CD4-positive, alpha-beta T cell treated with Interleukin-15 for 4 hours (primary cell): ENCODE measurements at places on chromosomes 5 and 9.
A peak's percentile ranks its signal among the peaks of the same experiment; 100 is the strongest.

- DNase-seq = peak; percentile 44
Observed at GRCh38 chr5:181173420-181174342, 26.3 kb downstream of the OR2V2 start.

GRCh38 chr5:71828291-71829040 lies 109.4 kb downstream of the CARTPT start:
- DNase-seq = no peak

DNA sequence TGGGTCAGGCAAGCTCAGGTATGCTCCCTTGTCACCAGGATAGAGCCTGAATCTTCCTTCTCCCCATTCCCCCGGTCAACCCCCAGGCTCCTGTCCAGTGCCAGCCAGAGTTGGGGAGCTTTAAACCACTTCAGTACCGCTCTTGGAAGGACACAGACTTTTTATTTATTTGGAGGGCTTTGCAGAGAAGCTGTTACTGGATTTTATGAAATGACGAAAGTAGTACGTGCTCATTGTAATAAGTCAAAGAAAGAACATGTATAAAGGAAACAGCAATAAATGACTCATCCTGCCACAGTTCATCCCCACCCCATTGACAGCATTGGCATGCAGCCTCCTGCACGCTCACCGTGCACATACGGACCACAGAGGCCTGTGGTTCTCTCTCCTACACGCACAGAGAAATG lies 230.3 kb downstream of the AUH start:
- DNase-seq = peak; percentile 54

DNA sequence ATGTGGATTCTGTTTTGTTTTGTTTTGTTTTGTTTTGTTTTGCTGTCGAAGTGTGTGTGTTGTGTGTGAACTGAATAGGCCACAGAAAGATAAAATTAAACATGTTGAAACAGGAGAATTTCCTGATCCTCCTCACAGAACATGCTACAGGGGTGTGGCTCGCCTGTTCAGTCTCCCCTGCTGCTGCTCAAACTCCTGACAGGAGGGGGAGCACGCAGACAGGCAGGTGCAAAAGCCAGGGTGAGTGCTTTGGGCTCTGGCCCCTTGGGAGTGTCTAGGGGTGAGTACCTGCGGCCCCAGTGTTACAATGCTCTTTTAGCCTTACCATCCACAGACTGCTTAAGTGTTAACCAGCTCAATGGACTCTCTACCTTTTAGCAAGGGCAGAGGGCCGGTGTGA lies 473.5 kb downstream of the MAT2B start:
- no peak for DNase-seq

DNA sequence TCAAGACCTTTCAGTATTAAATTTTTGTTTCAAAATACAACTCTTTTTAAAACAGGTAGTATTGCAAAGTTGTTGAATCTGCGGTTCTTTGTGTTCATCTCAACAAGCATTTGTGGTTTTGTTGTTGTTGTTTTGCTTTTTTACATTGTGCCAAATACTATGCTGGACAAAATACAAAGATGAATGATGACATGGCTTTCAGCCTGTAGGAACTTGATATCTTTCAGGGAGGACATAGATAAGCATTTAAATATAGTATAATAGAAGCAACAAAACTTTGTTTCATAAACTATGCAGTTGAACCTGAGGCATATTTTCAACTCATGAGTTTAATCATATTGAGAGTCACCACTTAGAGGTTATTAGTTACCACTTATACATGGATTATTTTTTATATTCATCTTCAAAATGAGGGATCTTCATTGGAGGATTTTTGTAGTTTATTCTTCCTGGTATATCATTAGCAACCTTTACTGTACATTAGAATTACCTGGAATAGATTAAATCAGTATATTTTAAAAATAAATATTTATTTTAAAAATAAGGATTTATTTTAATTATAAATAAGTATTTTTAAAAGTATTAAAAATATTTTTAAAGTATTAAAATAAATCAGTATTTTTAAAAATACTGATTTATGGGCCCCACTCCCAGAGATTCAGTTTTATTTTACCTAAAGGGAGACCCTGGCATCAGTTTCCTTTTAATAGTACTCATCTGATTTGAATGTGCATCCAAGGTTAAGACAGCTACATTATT lies 42.9 kb downstream of the KIF2A start:
- no peak for DNase-seq

GRCh38 chr9:68797116-68797515 lies 92.1 kb downstream of the PIP5K1B start:
- no peak for DNase-seq

DNA sequence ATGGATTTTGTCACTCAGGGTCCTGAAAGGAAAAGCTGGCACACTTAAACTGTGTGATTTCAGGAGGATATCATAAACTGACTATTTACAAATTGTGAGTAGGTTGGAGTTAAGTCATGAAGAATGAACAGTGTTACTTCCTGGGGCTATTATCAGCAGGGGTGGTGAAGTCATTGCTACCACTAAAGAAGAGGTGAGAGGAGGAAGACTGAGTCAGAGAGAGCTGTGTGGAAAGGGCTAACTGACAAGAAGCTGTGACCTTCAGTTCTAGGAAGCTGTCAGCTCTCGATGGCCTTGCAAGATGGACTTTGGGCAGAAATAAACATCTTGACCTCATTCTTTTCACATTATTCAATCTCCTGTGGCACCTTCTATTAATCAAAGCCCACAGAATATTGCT lies 72.3 kb upstream of the STARD4 start:
- no peak for DNase-seq

- DNase-seq = no peak
Observed at GRCh38 chr5:141914199-141914743, 9.4 kb upstream of the DELE1 start.

DNA sequence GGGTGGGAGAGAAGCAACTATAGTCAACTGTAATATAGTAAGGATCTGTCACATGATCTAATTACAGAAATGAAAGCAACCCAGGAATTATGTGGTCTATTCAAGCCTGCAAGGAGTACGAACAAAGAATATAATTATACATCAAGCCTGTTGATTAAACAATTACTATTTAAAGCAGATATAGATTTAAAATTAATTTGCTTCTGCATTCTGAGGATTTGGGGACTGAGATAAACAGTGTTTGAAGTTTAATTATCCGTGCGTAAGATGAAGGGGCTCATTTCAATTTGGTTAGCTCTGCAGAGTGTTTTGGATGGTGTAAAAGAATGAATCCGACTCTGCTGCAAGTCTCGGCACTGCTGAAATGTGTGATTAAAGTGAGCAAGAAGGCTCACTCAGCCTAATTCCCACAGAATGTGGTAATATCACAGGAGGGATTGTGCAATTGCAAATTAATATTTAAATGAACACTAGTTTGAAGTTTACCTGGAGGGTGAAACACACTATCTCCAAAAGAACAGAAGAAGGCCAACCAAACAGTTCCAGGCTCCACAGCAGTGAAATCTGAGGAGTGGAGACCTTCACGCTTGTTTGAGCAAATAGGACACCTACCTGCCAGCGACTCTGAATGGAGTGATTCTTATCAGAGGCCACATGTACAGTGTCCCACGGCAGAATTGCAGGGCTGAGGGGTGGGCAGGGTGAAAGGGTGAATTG lies 420.6 kb upstream of the SLC30A5 start:
- DNase-seq = no peak

- DNase-seq = no peak
Observed at GRCh38 chr5:178569485-178569884, 20.7 kb downstream of the COL23A1 start.

DNA sequence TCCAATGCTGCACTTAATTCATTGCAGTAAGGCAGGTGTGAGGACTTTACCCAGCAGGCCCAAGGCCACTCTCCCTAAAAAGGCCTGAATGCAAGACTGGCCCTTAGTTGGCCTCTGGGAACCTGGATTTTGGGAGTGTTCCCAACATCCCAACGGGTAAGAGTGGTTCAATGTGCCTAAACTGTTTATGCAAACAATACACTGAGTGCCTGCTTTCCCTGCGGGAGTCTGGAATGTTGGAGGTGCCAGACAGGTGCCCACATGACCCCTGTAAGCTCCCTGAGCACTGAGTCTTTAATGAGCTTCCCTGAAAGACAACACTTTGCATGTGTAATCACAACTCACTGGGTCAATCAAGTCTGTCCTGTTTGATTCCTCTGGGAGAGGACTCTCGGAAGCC lies 37.4 kb downstream of the NSUN2 start:
- DNase-seq = no peak

DNA sequence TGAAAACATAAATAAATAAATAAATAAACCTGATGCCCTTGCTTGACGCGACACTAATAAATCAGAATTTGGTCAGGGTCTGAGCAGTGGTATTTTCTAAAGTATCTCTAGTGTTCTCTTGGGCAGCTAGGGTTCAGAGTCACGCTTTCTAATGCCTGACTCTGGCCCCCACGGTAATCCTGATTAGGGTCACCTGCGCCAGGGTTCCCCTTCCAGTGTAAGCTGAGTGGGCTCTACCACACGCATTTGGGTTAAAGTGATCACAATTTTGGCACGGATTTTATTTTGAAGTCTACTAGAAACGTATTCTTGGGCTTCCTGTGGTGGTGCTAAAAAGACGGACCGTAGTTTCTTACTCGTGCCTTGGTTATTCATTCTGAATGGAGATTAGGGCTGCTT lies 651 bp downstream of the TTC1 start:
- DNase-seq = no peak

DNA sequence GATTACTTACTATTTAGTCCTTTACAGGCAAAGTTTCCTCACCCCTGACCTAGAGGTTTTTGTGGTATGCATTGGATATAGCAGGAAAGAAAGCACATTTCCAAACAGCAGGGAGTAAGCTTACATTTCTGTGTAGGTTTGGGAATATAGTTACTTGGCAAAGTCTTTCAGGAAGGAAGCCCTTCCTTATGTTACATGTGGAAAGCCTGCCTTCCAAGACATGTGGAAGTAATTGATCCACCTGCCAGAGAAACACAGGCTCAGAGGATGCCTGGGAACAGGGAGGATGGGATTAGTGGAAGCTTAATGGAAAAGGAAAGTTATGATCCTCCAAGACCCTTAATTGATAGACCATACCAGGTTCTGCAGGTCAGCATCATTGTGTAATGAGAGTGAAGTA lies 87.3 kb upstream of the PPP1R2B start:
- no peak for DNase-seq

DNA sequence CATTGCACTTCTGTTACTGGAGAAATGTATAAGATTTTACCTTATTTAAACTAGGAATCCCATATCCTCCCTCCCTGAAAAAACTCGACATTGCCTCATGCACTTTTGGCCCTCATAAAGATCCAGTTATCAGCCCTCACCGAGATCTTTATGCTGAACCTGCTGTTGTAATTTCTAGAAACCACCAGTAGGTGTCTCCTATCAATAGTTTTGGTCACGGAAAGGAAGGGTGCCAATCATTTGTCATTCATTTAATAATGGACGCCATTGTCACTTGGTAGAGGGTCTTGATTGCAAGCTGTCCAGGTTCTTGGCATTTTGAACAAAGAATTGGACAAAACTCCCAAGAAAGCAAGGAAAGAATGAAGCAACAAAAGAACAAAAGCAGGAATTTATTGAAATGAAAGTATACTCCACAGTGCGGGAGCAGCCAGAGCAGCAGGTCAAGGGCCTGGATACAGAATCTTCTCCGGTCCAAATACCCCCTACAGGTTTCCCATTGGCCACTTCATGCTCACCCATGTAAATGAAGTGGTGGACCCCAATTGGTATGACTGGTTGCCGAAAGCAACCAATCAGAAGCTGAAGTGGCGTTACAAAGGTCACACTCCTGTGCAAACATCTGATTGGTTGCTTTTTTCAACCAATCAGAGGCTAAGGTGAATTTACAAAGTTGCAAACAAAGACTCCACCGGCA lies 524.3 kb downstream of the PSAT1 start:
- DNase-seq = peak; percentile 31

- no peak for DNase-seq
Observed at GRCh38 chr5:35799753-35800152, 56.9 kb upstream of the IL7R start.

DNA sequence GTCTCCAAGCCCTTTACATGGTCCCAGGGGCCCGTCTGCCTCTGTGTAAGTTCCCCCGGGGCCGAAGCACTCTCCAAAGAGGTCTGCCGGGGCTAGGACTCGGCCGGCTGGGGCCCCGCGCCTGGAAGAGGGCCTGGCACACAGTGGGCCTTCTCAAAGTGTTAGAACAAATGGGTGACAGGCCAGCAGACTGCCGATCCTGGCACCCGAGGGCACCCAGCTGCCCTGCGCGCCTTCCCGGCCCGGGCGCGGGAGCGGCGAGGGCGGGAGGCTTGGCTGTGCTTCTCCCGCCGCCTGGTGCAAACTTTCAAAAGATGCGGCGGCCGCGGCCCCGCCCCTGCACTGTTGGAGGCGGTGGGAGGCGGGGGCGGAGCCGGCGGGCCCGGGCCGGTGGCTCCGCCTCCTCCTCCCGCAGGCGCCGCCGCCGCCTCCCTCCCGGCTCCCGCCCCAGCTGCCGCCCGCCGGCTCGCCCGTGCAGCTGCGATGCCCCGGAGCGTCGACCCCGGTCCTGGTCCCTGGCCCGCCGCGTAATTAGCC lies at the start of gene NEURL1B:
Gene NEURL1B (plus strand): TSS at position 442 of the 537 bp plus-strand sequence. CDS start 144 bp downstream, outside the sequence.
- DNase-seq = peak; percentile 12

DNA sequence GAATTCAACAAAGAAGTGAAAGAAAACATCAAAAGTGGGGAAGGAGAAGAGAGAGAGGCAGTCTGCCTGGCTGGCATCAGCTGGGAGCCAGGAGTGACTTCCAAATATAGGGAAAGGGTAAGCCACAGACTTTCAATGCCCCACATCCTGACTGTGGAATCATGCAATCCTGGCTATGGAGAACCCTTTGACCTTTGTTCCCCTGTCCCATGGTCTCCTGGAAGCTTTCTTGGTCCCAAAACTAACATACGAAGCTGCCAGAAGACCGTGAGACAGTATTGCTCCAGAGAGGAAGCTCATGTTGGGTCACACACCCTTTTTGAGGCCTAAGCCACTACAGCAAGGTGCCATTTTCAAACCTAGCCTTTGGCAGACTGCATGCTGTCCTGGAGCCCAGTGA lies 665.5 kb downstream of the ELAVL2 start:
- no peak for DNase-seq
